Stimulated activated CD4-positive, alpha-beta T cell treated with anti-CD3 and anti-CD28 coated beads, Interleukin-1b, Interleukin-23, amount 100 ng/mL, for 1 hour (primary cell): ENCODE measurements at places on chromosomes 4 and X.

GRCh38 chr4:42736527-42737195 lies 79.8 kb upstream of the ATP8A1 start:
- DNase-seq: no peak

DNA sequence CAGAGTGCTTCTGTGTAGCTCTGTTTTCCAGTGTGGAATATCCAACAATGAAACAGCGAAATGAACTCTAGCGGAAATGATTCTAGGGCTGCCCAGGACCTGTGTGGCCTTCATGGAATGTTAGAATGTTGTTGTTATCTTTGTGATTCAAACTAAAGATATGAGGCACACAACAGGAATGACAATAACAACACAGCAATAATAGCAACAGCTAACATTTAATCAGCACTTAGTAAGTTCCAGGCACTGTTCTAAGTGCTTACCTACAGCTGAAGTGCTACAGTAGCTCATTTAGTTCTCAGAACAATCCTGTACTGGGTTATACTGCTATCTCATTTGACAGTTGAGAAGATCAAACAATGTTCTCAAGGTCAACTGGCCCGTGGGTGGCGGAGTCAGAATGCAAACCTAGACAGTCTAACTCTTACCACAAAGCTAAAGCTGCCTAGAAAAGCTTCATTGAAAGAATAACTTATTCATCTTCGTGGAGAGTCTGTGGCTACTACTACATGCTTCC lies 63.7 kb downstream of the MAML3 start:
- no peak for DNase-seq

DNA sequence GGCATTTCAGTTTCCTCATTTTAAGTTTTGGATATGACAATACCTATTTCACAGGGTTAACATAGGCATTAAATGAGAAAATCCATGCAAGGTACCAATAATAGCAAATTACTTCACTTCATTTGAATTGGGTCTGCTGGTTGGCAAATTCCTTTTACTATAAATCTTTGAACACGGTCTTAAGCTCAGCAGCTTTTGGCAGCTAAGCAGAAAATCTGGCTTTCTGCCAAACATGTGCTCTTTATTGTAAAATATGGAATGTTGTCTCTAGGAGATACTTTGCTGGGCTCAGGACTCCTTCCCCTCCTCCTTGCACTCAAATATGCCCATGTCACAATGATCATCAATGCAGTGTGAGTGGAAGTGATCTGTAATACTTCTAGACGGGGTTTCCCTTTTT lies 16.8 kb upstream of the DMP1 start:
- no peak for DNase-seq

DNA sequence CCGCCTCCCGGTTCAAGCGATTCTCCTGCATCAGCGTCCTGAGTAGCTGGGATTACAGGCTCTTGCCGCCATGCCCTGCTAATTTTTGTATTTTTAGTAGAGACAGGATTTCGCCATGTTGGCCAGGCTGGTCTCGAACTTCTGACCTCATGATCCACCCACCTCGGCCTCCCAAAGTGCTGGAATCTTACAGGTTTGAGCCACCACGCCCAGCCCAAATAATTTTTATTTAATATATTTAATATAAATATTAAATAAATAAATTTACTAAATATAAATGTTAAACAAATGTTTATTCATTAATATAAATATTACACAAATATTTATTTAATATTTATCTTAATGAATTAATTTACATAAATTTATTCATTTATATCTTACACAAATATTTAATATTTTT lies 120.2 kb downstream of the SHOX start:
- DNase-seq: no peak

GRCh38 chrX:54994099-54994498 lies at the start of gene PFKFB1:
Gene PFKFB1 (minus strand): TSS chrX:54994188. CDS start chrX:54994007, 181 bp downstream.
- DNase-seq: no peak

DNA sequence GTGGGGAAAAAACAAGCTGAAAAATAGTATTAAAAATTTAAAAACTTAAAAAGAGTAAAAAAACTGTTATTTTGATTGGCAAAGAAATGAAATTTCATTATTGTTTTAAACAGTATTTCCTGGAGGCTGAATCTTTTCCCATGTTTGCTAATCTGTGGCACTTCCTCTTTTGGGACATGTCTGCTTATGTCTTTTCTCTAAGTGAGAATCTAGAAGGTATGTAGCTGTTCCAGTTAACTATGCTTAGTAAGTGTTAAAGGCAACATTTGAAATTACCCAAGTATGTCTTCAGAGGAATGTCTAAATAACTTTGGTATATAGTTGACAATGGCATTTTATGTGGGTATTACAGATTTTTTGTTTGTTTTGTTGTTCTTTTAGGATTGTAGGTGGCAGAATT lies 81.6 kb upstream of the TBC1D9 start:
- no peak for DNase-seq

GRCh38 chrX:86066998-86067397 lies 19.6 kb upstream of the CHM start:
- DNase-seq: no peak

DNA sequence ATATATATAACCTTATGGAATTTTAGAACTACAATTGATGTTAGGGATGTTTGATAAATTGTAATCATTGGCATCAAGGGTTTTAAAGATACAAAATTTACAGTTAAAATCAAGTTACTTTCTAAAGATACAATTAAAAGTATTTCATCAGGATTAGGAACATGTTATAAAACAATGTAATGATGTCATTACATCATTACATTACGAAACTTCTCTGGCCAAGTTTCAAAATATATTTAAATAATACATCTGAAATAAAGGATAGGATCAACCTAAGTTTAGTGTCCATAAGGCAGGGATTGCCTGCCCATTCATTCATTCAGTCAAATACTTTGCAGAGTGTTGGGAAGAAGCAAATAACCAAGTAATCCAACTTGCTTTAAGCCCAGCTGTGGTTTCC lies 75.1 kb downstream of the TENM3 start:
- DNase-seq: no peak

GRCh38 chr4:27514711-27515110 lies 654.1 kb downstream of the STIM2 start:
- DNase-seq: no peak

DNA sequence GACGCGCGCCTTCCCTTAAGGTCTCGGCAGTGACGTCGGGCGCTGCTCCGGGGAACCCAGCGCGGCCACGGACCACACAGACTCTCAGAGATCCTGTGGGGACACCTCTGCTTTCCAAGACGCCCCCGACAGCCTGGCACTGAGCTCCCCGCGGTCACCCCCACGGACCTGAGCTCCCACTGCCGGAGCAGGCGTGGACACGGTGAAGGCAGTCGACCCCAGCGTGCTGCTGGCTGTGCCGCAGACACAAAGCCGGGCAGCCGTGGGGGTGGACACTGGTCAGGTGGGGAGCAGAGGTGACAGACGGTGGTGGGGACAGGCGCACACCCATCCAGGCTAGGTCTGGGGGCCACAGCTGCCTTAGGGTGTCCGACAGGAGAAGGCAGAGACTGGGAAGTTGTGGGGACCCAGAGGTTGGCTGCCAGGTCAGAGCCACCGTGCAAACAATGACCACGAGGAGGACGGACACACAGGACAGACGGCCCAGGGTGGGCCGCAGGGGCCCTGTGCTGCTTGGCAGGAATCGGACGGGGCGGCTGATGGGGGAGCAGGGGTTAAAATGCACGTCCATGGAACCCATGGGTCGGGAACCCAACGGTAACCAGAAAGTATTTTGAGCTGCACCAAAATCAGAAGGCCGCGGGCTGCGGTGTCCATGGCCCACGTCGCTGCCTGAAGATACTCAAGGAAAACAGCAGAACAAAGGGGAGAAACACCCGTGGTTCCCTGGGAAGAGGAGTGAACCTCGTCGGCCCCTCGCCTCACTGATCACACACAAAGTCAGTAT lies 16.6 kb upstream of the GTPBP6 start:
- no peak for DNase-seq

GRCh38 chrX:123771449-123772064 lies 38.7 kb upstream of the THOC2 start:
- no peak for DNase-seq

GRCh38 chrX:46666831-46667230 lies 92.1 kb downstream of the SLC9A7 start:
- no peak for DNase-seq

GRCh38 chrX:134191281-134191680 lies 45.7 kb upstream of the CCDC160 start:
- DNase-seq: no peak

DNA sequence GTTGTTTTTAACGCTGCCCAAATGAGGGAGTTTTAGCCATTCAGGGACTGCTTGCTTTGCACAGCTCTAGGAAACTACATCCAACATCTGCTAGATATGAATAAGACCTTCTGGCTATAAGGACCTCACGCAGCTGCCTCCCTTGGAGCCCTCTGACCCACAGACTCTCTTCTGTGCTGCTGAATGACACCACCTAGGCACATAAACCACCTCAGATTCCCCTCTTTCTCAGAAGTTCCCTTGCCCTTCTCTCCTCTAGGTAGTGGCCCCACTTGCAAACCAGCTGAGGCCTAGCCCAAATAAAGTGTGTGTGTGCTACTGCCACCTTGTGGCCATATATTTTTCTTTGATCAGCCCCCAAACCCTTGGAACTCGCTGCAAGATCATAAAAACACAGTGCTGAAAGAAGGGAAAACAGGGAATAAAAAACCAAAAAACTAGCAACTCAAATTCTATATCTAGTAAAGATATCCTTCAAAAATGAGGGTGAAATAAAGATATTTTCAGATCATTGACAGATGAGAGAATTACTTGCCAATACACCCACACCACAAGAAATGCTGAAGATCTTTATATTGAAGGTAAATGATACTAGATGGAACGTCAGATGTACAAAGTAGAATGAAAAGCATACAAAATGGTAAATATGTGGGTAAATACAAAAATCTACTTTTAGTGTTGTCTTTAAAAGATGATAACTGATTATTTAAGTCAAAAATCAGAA lies 265.9 kb downstream of the ADAMTS3 start:
- peak; percentile 2 for DNase-seq

GRCh38 chr4:51831133-51831532 lies 11.8 kb upstream of the DCUN1D4 start:
- peak; percentile 40 for DNase-seq

- DNase-seq: no peak
These were observed 158.9 kb downstream of the MID1IP1 start for GRCh38 chrX:38960137-38960536.

GRCh38 chr4:36308150-36308549 lies 26.7 kb downstream of the DTHD1 start:
- no peak for DNase-seq

GRCh38 chr4:128468123-128468989 lies 180.7 kb upstream of the PGRMC2 start:
- DNase-seq: no peak

- no peak for DNase-seq
These were observed 13.9 kb downstream of the UFSP2 start for GRCh38 chr4:185411849-185412248.

GRCh38 chr4:118773429-118773792 lies 62.5 kb downstream of the SEC24D start:
- DNase-seq: no peak

DNA sequence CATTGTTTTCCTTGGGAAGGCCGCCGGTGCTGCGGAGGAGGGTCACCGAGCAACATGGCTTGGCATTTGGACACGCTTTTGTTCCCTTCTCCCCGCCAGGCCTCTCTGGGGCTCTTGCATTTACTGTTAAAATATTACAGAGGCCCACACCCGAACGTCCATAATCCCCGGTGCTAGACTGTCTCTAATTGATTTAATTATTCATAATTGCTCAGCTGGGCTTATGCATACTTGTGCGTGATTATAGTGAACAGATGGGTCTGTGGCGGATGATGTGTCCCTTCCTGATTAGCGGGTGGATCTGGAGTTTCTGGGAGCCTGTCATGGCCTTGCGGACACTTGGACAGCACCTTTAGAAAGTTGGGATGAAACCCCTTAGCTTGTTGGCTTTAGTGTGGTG lies 100.2 kb upstream of the MSX1 start:
- no peak for DNase-seq
